Stimulated activated CD8-positive, alpha-beta memory T cell treated with anti-CD3 and anti-CD28 coated beads, Interleukin-4, amount 100 ng/mL, for 1 hour (primary cell): ENCODE measurements at places on chromosomes 12 and 14.

- DNase-seq: no peak
These were observed 307.7 kb upstream of the DIO2 start for GRCh38 chr14:80519002-80519401.

- no peak for DNase-seq
These were observed 20.7 kb downstream of the CLSTN3 start for GRCh38 chr12:7150841-7151240.

- no peak for DNase-seq
These were observed 61.8 kb downstream of the GLT1D1 start for GRCh38 chr12:128914908-128915563.

- no peak for DNase-seq
These were observed 47.2 kb downstream of the SMUG1 start for GRCh38 chr12:54141431-54142113.
